ENCODE measurements at places on chromosomes 3 and 15. TPM values are rescaled to one million over a fixed set of nuclear protein-coding genes. Genes with fewer than 3 reads are reported as not detected.

Gene TTLL13
- 0.13 TPM for total RNA-seq

Gene ROBO1
- total RNA-seq: 14.8 TPM

Gene C3orf85
- total RNA-seq: not detected

Gene UPK1B
- not detected for total RNA-seq

Gene PLS1
- total RNA-seq: 14.8 TPM

Gene GPR149
- total RNA-seq: not detected

Gene ATP13A5
- 1.7 TPM for total RNA-seq

Gene PCOLCE2
- total RNA-seq: 6.6 TPM

Gene ILDR1
- 11.6 TPM for total RNA-seq

Gene MKRN3
- not detected for total RNA-seq

- DNase-seq: no peak
These were observed 21.9 kb downstream of the ZIC4 start for GRCh38 chr3:147384210-147385058.

- DNase-seq: no peak
These were observed 57.5 kb upstream of the TRA2B start for GRCh38 chr3:185995352-185995751.

GRCh38 chr3:46853441-46854415 lies 9.5 kb downstream of the MYL3 start:
- no peak for DNase-seq

GRCh38 chr3:128504963-128505730 lies 12.1 kb upstream of the GATA2 start:
- no peak for DNase-seq

DNA sequence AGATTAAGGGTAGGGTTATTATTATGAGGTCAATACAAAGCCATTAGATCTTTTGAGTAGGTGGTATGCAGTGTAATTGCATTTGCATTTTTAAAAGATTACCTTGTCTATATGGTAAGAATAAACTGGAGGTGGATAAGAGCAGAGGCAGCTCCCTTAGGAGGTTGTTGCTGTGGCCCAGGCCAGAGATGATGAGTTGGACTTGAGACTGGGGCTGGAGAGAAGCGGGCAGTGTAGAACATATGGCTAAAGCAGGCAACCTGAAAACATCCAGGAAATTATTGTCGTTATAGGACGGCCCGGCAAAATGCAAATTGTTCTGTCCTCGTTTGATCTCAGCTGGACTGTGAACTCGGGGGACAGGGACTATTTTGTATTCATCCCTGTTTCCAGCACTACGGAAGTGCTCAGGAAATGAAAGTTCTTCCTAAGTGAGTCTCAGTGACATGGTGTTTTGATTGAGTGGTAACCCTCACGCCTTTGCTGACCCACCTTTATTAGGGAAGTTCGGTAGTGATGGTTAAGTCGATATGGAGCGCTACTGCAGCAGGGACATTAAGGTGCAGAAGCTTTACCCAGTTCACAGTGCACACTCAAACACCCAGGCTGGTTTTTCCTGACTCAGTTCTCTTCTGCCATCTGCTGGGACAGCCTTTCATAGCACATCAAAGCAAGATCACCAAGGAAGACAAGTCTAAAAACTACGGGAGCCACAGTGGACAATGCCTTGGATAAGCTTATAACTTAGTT lies 27.2 kb upstream of the VPS33B start:
- peak; percentile 63 for DNase-seq

DNA sequence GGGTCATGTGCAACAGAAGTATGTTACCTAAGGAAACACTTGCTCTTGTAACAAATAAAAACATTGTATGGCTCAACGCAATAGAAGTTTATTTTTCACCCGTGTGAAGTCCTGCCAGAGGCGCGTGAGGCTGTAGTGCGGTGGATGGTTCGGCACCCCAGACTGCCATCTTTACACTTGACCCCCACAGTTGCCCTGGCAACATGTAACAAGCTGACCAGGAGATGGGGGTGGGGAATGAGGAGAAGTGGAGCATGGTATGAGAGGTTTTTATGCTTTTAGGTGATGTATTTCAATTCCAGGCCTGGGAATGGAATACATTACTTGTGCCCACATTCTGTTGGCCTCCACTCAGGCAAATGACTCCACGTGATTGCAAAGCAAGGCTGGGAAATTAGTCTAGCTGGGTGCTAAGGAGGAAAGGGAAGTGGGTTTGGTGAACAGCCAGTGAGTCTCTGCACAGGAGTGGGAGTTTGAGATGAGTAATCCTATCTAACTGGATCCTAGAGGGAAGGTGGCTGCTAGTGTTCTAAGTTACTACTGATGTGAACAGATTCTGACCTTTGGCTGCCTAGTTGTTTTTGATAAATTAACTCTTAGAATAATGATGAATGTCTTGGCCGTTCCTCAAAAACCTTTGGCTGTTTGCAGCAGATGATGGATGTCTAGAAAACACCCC lies 33.8 kb upstream of the GREM1 start:
- peak; percentile 58 for DNase-seq

DNA sequence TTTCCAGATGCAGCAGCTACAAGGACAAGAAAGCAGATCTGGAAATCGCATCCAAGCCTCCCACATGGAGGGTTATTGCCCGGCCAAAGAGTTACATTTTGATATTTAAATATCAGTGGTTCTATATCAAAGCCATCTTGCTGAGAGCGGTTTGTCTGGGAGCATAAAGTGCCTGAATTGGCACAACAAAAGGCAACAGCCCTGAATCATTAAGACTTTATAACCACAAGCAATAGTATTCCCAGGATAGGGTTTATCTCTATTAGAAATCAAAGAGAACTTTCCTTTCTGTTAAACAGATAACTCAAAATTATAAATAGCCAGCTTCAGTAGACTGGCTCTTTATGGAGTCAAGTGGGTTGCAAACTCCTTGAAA lies 564.7 kb downstream of the ROBO1 start:
- DNase-seq: no peak

DNA sequence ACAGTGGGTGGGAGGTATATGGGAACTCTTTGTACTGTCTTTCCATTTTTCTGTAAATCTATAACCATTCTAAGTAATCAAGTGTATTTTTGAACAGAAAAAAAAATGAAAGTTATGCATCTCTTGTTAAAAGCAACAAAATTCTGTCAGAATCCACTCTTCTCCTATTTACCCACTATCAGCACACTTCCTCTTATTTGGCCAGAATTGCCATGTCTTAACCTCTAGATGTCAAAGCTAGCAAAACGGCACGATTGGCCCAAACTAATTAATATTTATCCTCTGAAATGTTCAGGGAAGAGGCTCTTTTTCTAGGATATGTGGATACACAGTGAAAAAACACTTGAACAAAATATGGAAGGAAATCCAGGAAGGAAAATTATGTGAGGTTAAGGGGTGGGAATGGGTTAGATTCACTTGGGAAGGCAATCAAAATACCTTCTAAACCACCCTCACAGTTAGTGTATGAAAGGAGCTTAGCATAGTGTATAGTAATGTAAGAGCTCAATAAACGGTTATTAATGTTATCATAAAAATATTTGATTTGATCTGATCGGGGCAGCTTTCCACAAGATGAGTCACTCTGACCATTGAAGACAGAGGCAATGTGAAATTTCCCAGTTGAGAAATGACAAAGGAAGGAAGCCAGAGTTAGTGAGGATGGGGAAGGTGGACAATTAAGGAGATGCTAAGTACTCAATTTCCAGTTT lies 20.1 kb upstream of the TGFBR2 start:
- DNase-seq: no peak

DNA sequence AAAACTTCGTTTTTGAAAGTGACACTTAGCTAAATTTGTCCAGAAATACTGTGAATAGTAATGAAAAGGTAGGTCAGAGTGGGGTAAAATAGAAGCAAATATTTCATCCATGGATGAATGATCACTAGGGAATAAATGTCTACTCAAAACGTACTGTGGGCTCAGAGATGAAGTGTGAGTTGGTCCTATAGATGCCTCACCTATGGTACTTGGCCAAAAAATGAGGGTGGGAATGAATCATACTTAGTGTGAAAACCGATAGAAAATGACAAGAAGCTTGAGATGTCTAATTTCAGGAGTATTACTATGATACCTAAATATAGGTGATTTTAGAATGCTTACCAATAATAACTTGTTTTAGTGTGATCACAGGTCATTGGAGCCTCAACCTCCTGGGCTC lies 155.9 kb downstream of the GMNC start:
- no peak for DNase-seq

DNA sequence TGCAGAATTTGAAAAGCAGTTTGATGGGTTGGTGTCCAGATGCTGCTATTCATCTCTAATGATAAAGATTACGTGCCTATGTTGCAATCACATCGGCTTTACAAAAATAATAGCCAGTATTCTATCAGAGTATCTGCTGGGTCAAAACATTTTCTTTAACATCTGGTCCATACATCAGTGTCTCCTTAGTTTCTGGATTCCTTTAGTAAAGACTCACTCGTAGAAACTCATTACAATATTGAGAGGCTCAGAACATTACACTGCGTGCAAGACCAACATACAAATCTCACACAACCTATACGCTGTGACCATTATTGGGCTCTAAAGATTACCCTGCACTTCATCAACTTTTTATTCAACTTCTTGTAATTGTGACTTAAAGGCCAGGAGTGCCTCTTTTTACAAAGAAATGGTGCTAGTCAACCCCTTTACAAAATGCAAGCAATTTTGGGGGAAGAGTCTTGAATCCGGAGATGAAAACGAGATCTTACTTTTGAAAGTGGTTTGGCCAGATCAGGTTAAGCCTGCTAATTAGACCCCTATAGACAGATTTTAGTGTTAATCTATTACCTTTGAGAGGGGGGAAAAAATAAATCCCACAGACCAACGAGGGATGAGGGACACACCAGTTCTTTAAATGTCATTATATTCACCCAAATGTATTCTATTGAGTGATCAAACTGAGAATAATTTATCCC lies 2.9 kb downstream of the TRA2B start:
- no peak for DNase-seq

DNA sequence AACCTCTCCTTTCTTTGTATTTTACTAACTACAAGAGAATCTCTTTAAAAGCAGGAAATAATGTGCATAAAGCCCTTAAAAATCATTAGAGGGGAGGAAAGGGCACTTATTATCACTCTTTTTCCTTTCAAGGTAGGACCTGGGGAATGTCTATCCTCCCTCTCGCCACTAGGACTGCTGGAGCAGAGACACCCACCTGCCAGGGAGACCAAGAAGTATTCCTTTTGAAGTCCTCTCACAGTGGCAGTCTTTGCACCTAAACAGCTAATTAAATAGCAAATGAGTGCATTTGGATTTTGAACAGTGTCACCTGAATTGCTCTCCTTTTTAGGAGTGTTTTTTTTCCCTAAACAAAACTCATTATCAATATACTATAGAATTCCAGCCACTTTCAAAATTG lies 874.1 kb downstream of the ZPLD1 start:
- no peak for DNase-seq

DNA sequence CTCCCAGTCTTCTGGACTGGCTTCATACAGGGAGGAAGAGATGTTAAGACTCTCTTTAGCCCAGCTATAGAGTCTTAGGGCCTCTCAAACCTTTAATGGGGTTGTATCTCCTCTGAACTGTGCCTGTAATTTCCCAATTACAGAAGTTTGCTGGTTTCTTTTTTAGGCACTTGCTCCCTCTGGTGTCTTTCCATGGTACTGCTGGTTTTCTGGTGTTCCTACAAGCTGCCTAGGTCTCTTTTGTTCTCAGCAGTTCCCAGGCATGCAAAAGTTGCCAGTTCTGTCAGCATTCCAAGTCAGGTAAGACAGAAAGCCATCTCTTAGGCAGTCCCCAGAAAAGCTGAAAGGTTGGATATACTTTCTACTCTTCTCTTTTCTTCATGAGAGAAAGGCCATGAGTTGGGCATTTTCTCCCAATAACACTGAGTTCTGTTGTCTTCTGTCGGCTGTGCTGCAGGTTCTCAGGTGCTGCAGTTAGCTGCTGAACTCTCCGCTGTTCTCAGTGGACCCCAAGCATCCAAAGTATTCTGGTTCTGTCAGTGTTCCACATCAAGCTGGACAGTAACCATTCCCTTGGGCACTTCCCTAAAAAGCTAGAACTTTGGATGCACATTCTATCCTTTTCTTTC lies 54.4 kb upstream of the EHHADH start:
- DNase-seq: peak; percentile 36

DNA sequence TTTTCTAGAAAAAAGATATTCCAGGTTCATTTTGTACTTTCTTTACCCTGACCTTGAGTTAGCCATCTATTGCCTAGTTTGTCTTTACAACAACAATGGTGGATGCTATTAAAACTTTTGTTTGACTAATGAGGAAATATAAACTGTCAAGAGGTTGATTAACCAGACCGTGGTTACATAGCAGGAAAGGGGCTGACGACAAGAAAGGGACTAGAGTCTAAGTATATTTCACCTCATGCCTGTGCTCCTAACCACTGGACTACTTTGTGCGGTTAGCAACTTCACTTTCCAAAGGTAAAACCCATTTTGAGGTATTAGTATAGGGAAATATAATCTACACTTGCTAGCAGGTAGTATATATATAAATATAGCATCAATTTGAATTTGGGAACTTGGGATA lies 327.1 kb downstream of the SATB1 start:
- no peak for DNase-seq

- peak; percentile 74 for DNase-seq
These were observed 1.4 kb downstream of the FYTTD1 start for GRCh38 chr3:197750858-197751737.

DNA sequence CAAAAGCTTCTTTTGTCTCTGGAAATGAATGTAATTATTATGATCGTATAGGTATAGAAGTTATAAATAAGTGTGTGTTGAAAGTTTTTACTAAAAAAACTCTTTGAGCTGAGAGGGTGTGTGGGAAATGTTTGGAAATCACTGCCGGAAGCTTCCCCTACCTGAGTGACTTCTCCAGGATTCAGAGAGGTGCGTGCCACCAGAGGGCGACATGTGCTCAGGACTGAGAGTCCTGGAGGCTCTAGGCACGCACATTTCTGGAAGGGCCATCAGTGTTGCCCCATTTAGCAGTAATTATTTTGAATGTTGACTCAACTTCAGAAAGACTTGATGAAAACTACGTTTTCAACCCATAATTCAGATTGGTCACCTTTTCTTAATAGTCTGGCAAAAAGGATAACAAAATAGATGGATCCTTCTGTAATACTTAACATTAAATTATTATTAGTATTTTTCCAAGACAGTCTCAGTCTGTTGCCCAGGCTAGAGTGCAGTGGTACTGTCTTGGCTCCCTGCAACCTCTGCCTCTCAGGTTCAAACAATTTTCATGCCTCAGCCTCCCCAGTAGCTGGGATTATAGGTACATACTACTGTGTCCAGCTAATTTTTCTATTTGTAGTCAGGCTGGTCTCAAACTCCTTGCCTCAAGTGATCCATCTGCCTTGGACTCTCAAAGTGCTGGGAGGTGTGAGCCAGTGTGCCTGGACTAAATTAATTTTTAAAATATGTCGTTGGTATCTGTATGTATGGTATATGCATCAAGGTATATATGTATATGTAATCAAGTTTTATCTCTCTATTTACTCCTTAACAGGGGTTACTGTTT lies 34.5 kb downstream of the GPR171 start:
- DNase-seq: peak; percentile 88

All from thyroid gland (tissue), 4 donors.